Large intestine (tissue), 12 donors: ENCODE measurements at places on chromosomes 3 and 15.

DNA sequence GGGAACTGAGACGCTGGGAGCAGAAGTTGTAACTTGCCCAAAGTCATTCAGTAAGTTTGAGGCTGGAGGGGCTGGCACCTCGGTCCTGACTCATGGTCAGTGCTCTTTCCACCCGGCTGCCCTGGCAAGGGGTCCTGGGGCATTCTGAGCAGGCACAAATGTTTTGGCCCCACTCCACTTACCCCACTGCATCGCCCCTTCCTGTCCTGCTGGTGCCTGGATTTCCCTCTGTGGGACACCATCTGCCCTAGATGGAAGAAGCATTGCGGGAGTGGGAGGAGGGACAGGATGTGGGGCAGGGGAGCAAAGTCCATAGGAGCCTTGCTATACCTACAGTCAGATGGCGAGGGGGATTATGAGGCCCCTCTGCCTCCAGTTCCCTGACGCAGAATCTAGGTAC, 4.5 kb downstream of the CORO2B start:
- DNase-seq, result no peak

DNA sequence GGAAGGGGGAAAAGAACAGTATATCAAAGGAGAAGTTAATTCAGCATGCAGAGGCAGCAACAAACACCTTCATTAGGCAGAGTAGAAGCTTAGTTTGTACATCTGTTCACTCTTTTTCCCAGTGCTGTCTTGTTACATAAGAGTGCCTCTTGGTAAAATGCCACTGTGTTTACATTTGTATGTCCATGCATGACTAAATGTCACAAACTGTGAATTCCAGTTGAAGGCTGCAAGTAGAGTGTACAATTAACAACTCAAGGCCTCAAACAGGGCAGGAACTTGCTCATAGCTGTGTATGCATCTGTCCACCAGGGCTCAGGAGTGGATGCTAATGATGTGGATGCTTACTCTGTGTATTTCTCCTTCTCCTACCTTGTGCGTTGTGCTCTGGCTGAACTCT, 214.2 kb upstream of the TPM1 start:
- no peak for DNase-seq

GRCh38 chr3:128714887-128715491, 11.0 kb upstream of the RAB7A start:
- DNase-seq, result no peak

GRCh38 chr3:10443272-10444109, 61.9 kb downstream of the ATP2B2 start:
- no peak for DNase-seq

DNA sequence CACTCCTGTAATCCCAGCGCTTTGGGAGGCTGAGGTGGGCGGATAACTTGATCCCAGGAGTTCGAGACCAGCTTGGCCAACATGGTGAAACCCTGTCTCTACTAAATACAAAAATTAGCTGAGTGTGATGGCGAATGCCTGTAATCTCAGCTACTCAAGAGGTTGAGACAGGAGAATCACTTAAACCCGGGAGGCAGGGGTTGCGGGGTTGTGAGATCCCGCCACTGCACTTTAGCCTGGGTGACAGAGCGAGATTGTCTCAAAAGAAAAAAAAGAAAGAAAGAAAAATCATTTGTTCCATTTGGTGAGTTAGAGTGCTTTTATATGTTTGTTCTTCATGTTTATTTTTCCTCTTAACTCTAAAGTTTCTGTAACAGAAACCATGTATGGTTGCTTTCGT, 7.3 kb downstream of the NCK1 start:
- DNase-seq, result no peak

DNA sequence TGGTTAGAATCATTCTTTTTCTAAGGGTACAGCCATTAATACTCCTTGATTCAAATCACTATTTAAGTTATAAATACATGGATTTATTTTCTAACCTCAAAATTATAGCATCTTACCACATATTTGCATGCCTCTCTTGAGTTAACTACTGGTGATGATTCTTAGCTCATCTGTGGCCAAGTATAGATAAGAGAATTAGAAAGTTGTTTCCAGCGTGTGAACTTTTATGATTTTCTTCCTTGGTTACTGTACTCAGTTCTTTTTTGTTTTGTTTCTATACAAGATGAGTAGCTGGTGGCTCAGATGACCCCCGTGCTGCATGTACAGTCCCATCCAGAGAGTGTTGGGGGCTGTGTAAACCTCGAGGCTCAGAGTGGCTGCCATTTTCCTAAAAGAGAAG, 124.6 kb downstream of the IGF1R start:
- peak; percentile 43 for DNase-seq

DNA sequence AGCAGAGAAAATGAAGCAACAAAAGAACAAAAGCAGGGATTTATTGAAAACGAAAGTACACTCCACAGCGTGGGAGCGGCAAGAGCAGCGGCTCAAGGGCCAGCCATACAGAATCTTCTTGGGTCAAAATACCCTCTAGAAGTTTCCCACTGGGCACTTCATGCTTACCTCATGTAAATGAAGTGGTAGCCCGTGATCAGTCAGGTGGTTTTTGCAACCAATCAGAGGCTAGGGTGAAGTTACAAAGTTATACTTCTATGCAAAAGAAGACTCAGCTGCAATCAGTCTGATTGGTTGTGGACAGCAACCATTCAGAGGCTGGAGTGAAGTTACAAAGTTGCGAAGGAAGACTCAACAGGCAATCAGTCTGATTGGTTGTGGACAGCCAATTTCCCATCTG, 37.8 kb upstream of the TRH start:
- peak; percentile 37 for DNase-seq

DNA sequence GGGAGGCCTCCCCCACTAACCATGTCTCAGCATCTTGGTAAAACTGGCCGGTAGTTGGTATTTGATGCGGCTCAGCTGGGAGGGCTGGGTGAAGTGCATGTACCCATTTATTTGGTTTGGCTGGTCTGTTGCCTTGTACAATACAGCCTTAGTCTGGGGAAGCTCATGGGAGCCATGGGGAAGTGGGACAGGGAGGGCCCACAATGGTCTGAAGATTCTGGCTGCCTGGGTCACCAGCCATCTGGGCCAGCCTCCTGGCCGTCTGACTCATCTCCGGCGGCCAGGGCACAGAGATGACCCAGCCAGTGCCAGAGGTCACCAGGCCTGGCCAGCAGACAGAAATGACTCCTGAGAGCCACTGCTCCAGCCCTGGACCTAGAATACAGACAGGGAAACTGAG, 51.6 kb upstream of the SMAD6 start:
- no peak for DNase-seq

DNA sequence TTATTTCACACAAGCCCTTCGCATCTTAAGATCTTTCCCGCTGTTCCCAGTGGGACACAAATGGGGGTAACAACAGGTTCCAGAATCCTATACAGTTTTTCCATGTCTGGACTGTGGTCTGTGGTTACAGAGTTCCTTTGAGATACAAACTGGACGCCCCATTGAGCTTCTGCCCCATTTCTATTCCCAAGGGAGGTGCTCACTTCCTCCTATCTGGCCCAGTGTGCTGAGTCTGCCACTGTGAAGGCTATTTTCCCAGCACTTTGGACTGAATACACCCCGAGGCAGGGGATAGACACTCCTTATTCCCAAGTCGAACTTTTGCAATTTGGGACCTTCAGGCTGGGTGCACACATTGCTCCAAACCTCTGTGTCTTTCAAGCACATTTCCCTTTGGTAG, 44.0 kb downstream of the MESD start:
- no peak for DNase-seq

DNA sequence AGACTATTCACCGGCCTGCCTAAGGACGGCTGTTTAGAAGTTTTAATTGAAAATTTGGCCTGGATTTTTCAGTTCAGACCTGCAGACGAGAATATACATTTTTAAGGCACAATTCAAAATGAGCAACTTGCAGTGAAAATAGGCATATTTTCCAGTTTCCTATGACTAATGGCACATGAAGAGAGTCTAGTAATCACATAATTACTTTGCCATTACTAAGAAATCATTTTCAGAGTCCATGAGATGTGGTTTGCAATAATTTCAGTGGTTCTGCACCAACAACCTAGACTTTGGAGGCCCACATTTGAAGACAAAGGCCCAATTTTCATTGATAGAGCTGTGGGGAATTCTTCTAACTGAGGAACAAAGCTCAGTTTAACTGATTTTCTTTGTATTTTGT, 205.3 kb downstream of the SOX2 start:
- no peak for DNase-seq

DNA sequence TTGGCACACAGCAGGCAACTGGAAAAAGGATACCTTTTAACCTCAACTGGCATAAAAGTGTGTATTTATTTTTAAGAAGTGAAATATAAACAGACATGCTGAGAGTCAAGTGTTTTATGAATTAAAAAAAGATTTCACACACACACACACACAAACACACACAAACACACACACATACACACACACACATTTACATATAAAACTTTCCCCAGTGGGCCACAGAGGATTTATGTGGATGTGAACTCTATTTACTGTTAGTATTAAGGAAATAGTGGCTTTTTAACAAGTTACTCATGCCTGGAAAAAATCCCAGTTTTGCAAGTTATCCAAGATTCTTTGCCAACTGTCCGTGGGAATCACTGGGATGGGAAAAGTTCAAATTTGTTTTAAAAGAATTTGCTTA, 725.9 kb upstream of the NR2F2 start:
- peak; percentile 4 for DNase-seq

DNA sequence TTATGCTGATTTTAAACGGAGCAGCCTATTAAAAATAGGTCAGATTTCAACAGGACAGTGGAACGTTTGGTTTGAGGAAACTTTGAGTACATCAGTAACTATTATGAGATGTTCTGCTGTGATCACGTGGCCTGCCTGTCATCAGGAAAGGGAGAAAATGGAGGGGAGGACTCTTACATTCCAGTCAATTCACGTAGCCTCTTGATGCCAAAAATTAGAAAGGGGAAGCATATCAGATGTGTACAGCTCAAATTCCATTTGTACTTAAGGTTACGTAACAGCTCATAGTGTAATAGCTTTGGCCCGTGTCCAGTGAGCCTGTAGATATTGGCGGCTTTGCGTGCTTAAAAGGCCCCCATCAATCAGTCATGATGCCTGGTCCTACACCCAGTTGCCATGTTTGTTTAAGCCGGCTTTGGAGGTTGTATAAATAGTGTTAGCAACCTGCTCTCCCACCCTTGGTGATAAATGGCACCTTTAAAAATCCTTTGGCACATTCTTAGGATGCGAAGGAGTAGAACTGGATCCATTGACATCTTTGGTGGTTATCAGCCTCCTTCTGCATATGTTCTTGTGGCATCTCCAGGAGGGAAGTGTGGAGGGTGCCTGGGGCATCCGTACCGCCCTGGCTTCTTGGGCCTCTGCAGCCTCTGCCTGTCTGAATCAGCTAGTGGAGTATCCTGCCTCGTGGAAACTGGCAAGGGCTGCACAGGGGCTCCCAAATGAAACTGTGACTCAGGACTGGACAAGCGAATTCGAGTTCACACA, 163.9 kb downstream of the THSD4 start:
- peak; percentile 88 for DNase-seq

GRCh38 chr3:121942116-121942786, 48.0 kb downstream of the SLC15A2 start:
- peak; percentile 67 for DNase-seq

GRCh38 chr15:32794973-32795372, 77.2 kb downstream of the GREM1 start:
- DNase-seq, result no peak

DNA sequence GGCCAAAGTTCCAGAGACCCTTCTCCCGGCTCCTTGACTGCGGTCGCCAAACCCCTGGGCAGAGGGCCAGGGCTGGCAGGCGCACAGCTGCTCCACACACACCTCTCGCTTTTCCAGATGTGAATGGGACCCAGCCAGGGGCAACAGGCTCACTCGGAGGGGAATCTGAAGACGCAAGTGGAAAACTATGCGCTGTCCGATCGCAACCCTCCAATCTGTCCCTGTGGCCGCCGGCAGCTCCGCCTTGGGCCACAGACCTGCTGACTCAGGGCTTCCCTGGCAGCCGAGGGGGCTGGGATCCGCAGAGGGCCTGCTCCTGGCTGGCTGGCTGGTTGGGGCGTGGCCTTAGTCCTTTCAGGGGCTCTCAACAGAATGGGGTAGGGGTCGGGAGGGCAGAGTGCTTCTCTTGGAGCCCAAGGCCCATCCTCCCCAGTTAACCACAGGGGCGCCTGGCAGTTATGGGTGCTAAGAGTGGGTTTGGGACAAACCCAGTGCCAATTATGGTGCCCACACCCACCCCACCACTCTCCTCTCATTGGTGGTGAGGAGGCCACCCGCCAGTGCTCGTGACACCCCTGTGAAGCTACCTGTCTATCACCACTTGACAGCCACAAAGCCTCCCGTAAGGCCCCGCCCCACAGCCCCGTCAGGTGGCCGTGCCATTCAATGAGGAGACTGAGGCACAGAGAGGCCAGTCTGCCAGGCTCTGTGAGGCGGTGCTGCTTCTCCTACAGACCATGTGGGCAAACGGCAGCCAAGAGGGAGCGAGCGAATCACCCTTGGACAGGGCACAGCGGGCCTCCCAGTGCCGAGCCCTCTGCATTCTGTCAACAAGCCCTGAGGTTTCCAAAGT, 53.8 kb downstream of the IQSEC1 start:
- peak; percentile 23 for DNase-seq

DNA sequence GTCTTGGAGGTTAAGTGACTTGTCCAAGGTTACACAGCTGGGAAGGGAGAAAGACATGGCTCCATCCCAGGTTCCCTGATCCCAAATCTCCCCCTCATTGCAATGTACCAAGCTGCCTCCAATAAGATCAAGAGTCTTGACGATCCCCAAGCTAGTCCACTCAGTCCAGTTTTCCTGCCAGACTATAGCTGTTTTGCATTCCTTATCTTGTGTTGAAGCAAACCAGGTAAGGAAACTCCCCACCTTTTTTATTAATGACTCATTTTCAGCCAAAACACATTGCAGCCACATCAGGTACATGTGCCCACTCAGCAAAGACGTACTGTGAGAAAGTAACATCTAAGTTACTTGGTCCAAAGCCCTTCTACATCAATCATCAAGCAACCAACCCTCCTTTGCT, 41.9 kb downstream of the LIPC start:
- DNase-seq, result no peak

- no peak for DNase-seq
Measured at GRCh38 chr3:159734681-159735080, 254.0 kb upstream of the IL12A start.

DNA sequence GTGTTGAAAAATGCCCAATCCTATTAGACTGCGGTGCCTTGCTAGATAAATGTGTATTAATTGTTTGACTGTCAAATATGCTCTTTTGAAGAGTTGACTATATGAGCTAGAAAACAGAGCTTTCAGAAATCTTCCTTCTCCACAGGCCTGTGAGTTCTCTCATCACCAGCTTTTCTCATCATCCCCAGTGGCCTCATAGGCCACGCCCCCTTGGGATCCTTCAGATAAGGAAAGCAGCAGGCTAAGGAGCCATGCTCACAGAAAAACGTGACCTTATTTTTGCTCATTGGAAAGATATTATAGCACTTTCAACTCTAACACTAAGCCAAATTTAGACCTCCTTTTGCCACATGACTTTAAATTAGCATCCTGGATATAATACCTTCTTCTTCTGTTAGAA, 514.4 kb upstream of the ARRDC4 start:
- DNase-seq, result no peak

- no peak for DNase-seq
Measured at GRCh38 chr15:50819344-50819743, 53.8 kb upstream of the SPPL2A start.

- DNase-seq, result no peak
Measured at GRCh38 chr3:25520926-25521559, 93.0 kb downstream of the RARB start.

- no peak for DNase-seq
Measured at GRCh38 chr3:196920733-196921132, 21.6 kb downstream of the NCBP2 start.
